ENCODE measurements at places on chromosomes 5 and 9.

DNA sequence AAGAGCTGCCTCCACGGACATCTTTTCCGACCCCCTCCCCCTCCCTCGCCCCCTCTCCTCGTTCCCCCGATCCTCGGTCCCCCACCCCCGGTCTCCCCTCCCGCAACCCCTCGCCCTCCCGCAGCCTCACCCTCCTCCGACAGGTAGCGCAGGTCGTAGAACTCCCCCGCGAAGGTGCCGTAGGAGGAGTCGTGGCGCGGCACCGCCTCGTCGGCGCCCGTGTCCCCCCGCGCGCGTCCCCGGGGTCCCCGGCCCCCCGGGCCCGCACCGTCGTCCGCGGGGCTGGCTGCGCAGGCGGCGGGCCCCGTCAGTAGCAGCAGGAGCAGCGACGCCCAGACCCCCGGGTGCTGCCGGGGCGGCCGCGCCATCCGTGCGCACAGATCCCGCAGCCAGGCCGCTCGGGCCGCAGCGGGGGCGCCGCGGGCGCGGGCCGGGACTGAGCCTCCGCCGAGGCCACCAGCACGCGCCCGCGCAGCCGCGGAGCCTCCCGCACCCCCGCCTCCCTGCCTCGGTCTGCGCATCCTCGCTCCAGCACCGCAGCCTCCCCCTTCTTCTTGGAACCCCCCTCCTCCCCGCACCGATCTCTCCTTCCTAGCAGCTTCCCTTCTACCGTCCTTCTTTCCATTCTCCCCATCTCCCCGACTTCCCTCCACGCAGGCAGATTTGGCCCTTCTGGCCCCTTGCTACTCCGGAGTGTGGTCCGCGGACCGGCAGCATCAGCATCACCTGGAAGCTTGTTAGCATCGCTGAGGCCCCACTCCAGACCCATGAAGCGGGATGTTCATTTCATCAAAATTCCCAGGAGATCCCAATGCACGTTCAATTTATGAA lies at the start of gene FRRS1L:
TSS of gene FRRS1L (minus strand) at position 479 of the 831 bp plus-strand sequence. CDS start at position 368, 111 bp downstream.
- peak; percentile 12 for DNase-seq

DNA sequence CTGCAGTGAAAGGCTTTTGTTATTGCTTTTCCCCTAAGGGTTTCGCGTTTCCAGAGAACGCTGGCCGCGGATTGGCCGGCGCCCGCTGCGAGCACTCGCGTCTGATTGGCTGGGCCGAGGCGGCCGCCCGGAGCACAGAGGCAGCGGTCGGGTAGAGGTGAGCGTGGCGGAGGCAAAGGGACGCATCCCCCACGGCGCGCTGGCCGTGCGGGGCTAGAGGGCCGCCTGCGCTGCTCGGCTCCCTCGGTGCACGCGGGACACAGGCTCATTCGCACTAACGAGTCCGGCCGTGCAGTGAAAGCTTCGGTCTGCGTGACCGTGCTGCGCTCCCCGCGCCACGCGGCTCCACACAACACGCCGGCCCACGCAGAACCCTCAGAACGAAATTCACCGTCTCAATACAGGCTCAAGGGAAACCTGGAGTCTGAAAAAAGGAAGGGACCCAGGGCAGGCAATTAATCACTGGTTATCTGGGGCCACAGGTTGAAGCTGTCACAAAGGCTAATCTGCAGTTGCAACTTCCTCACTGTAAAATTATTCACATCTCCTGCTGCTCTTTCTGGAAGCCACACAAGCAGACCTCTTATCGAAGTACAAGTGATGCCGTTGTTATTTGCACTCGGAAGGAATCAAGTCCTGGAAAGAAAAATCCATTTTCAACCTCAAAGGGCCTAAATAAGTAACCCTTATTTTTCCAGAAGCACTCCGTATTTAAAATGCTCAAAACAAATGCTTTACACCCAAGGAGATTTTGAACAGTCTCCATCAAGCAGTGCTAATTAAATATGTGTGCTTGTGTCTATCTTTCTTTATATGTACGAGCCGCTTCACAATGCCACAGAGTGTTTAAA lies 94.6 kb downstream of the ZNF608 start:
- peak; percentile 76 for DNase-seq

GRCh38 chr9:86859056-86859455 lies 88.2 kb downstream of the GAS1 start:
- DNase-seq: no peak

DNA sequence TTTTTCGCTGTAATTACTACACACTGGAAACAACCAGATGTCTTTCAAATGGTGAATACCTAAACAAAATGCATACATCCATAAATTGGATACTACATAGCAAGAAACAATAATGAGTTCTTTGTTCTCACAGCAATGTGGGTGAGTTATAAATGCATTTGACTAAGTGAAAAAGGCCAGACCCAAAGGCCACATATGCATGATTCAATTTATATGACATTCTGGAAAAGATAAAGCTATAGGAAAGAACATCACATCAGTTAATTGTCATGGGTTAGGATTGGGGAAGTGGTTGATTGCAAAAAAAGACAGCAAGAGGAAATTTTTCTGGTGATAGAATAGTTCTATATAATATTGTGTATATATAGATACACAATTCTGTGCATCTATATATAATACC lies 198.9 kb downstream of the CYLC2 start:
- DNase-seq: no peak

DNA sequence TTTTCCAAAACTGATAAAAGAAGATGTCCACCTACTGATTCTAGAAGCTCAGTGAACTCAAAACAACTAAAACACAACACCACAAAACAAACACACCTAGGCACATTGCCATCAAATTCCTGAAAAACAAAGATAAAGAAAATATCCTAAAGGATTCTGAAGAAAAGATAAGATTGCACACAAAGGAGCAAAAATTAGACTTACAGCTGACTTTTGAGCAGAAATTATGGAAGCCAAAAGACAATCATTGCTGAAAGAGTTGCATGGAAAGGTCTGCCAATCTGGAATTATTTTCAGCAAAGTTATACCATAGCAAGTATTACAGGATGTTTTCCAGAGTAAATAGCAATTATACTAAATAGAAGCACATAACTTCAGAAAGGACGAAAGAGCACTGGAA lies 128.2 kb upstream of the IRX2 start:
- DNase-seq: no peak

GRCh38 chr5:39587675-39588074 lies 162.9 kb upstream of the DAB2 start:
- no peak for DNase-seq

DNA sequence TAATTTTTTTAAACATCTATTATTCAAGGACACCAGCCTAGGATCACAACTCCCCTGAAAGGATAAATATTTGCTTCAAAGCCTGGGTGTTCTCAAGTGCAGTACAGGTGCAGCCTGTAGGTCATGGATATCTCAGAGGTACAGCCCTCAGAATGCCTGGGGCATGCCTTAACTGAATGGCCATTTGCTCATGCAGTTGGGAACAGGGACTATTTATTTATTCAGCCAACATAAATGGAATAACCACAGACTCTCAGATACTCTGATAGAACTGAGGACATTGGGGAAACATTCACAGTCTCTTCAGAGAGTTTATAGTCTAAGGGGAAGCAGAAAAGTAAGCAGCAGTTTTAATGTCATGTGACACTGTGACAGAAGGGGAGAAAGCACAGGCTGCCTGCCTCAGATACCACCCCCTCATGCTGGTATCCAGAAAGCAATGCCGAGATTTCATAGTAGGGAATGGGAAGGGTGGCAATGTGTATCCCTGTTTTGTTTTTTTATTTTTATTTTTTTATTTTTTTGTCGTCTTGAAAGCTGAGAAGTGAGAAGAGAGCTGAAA lies 112.6 kb downstream of the MACIR start:
- no peak for DNase-seq

- no peak for DNase-seq
Observed at GRCh38 chr9:26789959-26790358, 102.6 kb downstream of the CAAP1 start.

- DNase-seq: no peak
Observed at GRCh38 chr5:124136609-124137008, 609.8 kb downstream of the ZNF608 start.

GRCh38 chr9:137749511-137749910 lies 128.1 kb upstream of the CACNA1B start:
- no peak for DNase-seq

- no peak for DNase-seq
Observed at GRCh38 chr5:42242210-42242609, 181.0 kb upstream of the GHR start.

DNA sequence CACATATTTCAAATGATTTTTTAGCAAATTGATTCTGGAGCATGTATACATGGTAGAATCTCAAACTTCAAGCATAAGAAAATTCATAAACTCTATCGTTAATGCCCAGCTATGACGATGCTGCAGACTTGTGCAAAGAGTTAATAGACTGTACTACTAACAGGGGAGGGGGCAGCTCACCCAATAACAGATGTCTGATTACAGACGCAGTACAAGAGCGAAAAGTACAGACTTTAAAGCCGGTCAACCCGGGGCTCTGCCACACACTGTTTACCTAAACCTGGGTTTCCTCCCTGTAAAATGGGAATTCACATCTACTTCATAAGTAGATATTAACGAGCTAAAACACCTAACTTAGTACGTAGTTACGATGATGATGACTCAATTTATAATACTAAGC lies 651 bp downstream of the TRIM23 start:
- no peak for DNase-seq

DNA sequence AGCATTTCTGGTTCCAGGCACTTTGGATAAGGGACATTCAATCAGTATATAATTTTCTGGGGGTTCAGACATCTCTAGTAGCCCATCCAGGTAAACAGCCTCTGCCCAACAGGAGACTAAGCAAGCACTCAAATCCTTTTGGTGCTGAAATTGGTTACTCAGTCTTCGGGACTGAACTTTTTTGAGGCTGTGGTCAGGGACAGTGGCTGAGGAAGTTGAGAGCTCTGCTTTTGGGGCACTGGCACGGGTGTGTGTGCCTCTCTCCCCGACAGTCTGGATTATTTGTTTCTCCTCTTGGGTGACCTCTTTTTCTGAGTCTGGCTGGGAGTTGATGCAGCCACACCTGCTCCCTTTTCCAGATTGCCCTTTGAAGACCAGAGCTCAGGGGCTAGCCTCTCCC lies 47.6 kb downstream of the ACER2 start:
- DNase-seq: no peak

DNA sequence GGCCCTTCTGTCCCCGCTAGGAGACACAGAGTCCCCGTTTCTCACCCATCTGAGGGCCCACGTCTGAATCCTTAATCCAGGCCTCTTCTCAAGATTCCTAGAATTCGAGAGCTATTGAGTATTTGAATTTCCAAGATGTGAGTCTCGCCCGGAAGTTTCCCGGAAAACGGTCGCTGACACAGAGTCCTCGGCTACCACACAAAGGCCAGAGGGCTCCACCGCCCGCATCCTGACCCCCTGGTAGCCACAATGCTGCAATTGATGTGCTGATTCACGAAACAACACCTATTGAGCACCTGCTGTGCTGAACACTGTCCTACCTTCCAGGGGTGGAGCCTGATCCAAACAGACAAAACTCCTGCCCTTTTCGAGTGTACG lies 670 bp upstream of the FBP1 start:
- peak; percentile 30 for DNase-seq

GRCh38 chr5:125655156-125655555 lies 768.1 kb upstream of the GRAMD2B start:
- no peak for DNase-seq

- DNase-seq: no peak
Observed at GRCh38 chr9:125484350-125485282, 222.4 kb downstream of the MAPKAP1 start.

DNA sequence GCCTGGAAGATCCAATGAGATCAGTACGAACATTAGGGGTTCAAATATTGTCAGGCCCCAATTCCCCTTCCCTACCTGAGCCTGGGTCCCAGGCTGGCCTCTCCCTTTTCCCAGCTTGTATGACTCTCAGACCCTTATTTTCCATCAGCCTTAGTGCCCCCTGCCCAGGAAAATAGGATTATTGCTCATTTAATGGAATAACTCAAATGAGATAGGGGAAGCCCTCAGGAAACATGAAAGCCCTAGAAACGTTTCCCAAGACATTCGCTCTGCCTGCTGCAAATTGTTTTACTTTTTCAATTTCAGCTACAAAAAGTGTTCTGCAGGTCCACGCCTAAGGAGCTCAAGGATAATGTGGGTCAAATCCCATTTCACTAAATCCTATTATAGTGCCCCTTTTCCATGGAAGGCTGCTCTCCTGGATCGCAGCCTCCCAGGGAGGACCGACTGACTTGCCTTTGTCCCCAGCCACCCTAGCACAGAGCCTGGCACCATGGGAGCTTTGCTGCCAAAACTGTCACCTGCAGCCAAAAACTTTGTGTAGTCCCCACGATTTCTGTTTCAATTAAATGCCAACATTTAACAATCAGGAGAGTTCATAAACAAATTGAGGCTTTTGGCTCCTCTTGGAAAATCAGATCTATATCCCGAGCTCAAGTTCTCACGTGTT lies 46.9 kb downstream of the THOC3 start:
- no peak for DNase-seq

GRCh38 chr9:13588151-13589033 lies 308.9 kb upstream of the MPDZ start:
- DNase-seq: no peak

DNA sequence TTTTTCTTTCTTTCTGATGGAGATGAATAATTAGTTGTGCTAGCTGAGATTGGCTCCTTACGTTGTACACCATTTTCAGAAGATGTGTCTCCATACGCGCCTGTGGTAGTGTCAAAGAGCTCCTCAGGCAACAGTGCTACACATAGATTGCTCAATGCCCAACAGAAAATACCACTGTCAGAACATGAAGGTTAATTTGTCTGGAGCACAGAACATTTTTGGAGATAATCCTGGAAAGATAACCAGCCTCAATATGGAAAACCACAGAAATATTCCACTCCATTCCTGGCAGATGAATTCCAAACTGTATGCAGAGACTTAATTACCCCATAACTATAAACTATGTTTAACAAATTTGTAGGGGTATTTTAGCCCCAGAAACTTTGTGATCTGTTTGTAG lies 233.6 kb downstream of the MARCHF11 start:
- no peak for DNase-seq

DNA sequence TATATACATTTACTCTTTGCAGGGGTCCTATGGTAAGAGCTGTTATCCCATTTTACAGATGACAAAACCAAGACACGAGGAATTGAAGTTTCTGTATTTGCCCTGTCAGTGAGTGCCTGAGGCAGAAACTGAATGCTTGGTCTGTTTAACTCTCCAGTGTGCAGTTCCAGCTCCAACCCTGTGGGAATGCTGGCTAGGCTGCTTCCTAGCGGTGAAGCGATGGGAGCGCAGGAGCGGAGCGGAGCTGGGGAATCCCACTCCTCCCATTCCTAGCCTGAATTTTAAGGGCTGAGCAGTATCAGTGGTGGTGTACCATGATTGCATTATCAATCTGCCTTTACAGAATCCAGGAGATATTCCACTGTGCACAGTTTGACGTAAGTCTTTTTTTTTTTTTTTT lies 202.3 kb downstream of the LRRC70 start:
- no peak for DNase-seq

- no peak for DNase-seq
Observed at GRCh38 chr9:86407022-86407421, 52.8 kb upstream of the TUT7 start.

GRCh38 chr9:11755951-11756350 lies 937.2 kb upstream of the TYRP1 start:
- no peak for DNase-seq

DNA sequence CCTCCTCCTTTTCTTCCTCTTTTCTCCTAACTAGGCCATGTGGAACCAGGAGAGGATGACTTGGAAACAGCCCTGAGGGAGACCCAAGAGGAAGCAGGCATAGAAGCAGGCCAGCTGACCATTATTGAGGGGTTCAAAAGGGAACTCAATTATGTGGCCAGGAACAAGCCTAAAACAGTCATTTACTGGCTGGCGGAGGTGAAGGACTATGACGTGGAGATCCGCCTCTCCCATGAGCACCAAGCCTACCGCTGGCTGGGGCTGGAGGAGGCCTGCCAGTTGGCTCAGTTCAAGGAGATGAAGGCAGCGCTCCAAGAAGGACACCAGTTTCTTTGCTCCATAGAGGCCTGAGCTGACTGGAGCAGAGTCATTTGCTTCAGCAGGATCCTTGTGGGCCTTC lies 13.7 kb downstream of the NUDT2 start:
- DNase-seq: no peak

Data from endothelial cell (in vitro differentiated cells).